ENCODE measurements at places on chromosomes 3 and 15.

GRCh38 chr3:76554707-76555106 is 485.2 kb upstream of the ROBO2 start:
- peak; percentile 30 for DNase-seq

GRCh38 chr15:69298697-69299441 is at the start of gene PAQR5:
Gene PAQR5, plus strand, starts transcription at chr15:69298912. Its CDS starts 61,169 bp downstream, at chr15:69360081.
- DNase-seq = peak; percentile 55

- no peak for DNase-seq
Observed at GRCh38 chr3:132703733-132704132, 18.5 kb downstream of the NPHP3 start.

DNA sequence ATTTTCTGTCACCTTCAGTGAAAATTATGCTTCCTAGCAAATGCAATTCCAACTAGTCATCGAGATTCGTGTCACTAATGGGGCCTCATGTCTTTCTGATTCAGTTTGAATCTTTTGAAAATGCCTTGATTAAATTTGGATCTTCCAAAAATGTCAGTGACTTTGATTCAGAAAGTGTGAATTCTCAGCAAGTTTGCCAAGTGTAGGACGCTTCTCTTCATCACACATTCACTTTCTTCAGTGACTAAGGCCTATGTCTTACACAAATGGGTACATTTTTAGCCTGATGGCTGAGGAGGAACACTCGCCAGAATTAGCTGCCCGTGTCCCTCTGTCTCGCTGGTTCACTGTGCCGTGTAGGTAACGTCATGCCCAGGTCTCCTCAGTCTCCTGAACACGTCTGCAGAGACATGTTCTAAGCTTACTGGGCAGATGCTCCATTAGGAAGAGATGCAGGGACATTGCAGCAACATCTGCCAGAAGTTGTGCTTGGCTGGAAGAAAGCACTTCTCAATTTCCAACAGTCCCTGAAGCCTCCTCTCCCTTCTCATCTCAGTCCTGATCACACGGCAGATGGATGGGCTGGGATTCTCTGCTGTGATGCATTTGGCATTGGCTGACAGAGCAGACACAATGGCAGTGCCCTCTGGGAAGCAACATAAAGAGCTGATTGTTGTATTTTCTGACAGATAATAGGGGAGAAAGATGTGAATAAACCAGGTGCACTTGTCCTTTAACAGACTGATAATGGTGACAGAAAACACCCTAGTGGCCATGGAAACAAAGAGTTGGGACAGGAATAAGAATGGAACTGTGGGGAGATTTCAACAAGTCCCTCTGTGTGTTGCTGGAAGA is 29.1 kb upstream of the LYZL4 start:
- DNase-seq = no peak

- DNase-seq = no peak
Observed at GRCh38 chr3:174202116-174202515, 657.0 kb upstream of the NAALADL2 start.
